ENCODE measurements at places on chromosomes 7 and 10.

GRCh38 chr7:23074443-23075261, 30.9 kb upstream of the KLHL7 start:
- DNase-seq: peak; percentile 50

- DNase-seq: no peak
Observed at GRCh38 chr7:128108641-128109423, 77.6 kb upstream of the LRRC4 start.

DNA sequence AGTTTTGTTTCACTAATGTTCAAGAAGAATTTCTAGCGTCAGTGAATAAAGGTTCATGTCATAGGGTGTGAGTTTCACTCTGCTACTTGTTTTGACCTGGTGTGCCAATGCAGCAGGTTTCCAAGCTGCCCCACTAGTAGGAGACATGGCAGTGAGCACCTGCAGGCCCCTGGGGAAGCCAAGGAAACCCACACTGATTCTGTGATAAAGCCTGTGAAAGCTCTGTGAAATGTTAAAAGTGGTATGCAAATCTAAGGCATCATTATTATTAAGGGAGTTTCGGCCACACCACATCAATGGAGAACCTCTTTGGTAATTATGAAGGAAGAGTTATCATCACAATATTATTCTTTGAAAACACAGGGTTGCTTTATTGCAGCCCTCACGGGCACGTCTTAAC, 46.4 kb downstream of the ABCB5 start:
- no peak for DNase-seq

DNA sequence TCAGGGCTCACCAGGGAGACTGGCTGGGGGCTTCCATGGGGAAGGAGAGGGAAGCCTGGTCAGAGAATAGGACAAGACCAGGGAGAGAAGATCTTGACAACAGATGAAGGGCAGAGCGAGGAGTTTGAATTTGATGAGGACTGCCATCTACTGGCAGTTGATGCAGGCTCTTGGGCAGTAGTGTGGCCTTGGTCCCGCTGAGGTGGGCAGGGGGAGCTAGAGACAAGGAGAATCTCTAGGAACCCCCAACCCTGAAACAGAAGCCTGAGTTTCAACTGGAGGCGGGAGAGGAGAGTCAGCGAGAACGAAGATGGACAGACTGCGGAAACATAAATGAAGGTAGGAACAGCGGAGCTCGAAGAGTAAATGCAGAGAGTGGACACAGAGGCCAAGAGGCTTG, 81.0 kb downstream of the PPP1R3C start:
- DNase-seq: peak; percentile 42

- DNase-seq: no peak
Observed at GRCh38 chr10:2925631-2926030, 141.7 kb upstream of the PFKP start.

GRCh38 chr7:100629117-100629716, 12.1 kb downstream of the TFR2 start:
- DNase-seq: peak; percentile 97
